ENCODE measurements at places on chromosomes 6 and 20.

- no peak for DNase-seq
Measured at GRCh38 chr20:59242714-59243626, 57.4 kb upstream of the EDN3 start.

GRCh38 chr6:14652536-14652935 lies 535.0 kb downstream of the CD83 start:
- DNase-seq = no peak

DNA sequence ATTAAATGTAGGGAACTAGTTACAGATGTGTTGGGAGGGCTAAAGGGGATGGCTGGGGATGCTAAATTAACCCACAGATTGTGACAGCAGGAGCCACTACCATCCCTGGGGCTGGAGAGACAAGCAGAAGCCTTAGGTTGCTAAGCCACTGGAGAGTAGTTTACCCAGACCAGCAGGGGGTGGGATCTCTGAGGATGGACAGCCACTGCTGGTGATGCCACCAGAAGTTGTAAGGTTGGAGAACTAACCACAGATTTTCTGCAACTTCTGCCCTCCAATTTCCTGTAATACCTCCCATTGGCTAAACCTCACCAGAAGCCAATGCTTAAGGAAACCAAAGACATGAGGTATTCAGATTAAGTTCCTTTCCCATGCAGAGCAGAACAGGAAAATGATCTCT lies 139.6 kb upstream of the NOX3 start:
- DNase-seq = no peak

GRCh38 chr6:140909156-140909555 lies 1223.6 kb upstream of the GJE1 start:
- no peak for DNase-seq

- DNase-seq = no peak
Measured at GRCh38 chr6:79668381-79668780, 37.3 kb downstream of the SH3BGRL2 start.

GRCh38 chr6:63576985-63577712 lies 4.9 kb downstream of the LOC128125822 start:
- DNase-seq = no peak

GRCh38 chr6:53567701-53568100 lies 22.8 kb upstream of the GCLC start:
- DNase-seq = no peak

GRCh38 chr6:113564371-113565171 lies 292.6 kb upstream of the MARCKS start:
- peak; percentile 81 for DNase-seq

- DNase-seq = no peak
Measured at GRCh38 chr6:159981071-159981402, 12.2 kb downstream of the IGF2R start.

- no peak for DNase-seq
Measured at GRCh38 chr6:66605011-66605410, 898.0 kb upstream of the EYS start.

GRCh38 chr20:22805219-22805618 lies 220.8 kb upstream of the FOXA2 start:
- DNase-seq = no peak

GRCh38 chr6:10951675-10952282 lies 64.9 kb downstream of the SYCP2L start:
- DNase-seq = no peak
